ENCODE measurements at places on chromosomes 16 and 17. TPM values are rescaled to one million over a fixed set of nuclear protein-coding genes. Genes with fewer than 3 reads are reported as not detected.

DNA sequence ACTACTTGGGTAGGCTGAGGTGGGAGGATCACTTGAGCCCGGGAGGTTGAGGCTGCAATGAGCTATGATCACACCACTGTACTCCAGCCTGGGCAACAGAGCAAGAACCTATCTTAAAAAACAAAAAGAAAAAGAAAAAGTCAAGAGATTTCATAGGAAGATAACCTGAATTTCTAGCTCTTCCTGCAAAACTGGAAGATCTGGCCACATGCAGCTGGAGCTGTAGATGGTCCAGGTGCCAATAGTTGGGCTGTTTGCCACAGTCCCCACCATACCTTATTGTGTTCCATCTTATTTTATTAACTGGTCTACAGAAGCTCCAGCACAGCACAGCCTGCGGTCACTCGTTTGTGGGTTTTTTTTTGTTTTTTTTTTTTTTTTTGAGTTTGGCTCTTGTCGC is 15.0 kb downstream of the ATP2A1 start:
- no peak for DNase-seq

The RTN4RL1 gene
- total RNA-seq = 1.5 TPM

The NUP88 gene
- total RNA-seq = 62.2 TPM

GRCh38 chr17:3582915-3583314 is 25.3 kb upstream of the TRPV3 start:
- peak; percentile 49 for DNase-seq

GRCh38 chr16:67169642-67170167 is 633 bp upstream of the NOL3 start:
- DNase-seq = peak; percentile 93

GRCh38 chr16:22195695-22196558 is 10.2 kb upstream of the EEF2K start:
- DNase-seq = peak; percentile 89

The MARVELD3 gene
- total RNA-seq = 0.88 TPM

DNA sequence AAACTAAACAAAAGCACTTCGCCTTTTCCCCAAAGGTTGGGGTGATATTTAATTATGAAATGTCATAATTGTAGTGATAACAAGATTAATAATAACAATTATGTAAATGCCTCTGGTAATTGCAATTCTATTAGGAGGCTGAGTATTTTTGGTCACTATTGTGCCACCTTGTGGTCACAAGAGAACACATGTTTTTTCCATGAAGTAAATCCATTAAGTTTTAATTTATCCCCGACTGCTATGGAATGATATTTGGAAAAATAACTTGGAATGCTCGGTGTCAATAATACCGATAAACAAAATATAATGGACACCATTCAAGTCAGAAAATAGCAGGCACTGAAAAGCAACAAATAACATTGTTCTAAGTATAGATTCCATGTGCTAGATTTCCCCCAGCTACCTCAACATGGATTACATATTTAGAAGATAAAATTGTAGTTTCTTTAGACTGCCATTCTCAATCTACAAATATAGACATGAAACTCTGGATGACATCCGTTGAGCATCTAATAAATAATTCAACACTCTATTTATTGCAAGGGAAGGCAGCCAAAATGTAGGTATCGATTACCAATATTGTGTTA is 25.0 kb upstream of the KCNJ2 start:
- DNase-seq = no peak

The CCNF gene
- total RNA-seq = 6.9 TPM

The PRR15L gene
- not detected for total RNA-seq

- DNase-seq = peak; percentile 85
Observed at GRCh38 chr16:50674831-50675230, 6.3 kb downstream of the SNX20 start.

The HOXB4 gene
- 0.29 TPM for total RNA-seq

DNA sequence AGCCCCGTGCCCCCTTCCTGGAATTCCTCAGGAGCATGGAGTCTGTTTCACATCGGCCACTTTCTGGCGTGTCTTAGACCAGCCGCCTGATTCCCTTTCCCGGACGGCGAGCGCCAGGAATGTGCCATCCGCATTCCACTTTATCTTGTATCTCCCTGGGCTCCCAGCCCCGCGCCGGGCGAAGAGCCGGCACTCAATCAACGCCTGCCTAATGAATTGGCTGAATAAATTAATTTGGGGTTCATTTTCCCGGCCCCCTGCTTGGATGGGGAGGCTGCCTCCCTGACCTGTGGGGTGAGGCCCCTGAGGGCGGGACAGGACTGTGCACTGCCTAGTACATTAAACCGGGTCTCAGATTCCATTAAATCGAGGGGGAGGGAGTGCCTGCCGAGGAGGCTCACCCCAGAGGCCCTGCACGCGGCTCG is 282.3 kb upstream of the TNRC6C start:
- no peak for DNase-seq

DNA sequence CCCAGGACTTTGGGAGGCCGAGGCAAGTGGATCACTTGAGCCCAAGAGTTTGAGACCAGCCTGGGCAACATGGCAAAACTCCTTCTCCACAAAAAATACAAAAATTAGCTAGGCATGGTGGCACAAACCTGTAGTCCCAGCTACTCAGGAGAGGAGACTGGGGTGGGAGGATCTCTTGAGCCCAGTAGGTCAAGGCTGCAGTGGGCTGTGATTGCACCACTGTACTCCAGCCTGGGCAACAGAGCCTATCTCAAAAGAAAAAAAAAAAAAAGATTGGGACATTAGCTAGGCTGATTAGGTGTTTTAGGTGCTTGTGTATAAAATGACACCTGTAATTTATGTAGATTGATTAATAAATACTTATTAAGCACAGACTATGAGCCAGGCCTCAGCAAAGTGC is 10.1 kb downstream of the GFOD2 start:
- DNase-seq = no peak

The KRT27 gene
- total RNA-seq = not detected
